ENCODE measurements at places on chromosomes 4 and X.

DNA sequence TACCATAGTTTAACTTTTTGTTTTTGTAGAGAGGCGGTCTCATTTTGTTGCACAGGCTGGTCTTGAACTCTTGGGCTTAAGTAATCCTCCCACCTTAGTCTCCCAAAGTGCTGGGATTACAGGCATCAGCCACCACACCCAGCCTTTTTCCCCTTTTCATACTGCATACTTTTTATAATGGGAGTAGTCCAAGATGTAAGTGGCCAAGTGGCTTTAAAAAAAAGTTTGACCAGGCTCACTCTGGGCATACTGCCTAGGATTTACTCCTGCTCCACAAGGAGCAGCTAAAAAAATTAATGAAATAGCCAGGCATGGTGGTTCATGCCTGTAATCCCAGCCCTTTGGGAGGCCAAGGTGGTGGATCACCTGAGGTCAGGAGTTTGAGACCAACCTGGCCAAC, 6.0 kb downstream of the GRSF1 start:
- DNase-seq = no peak

GRCh38 chrX:132266583-132267355, 47.5 kb upstream of the RAP2C start:
- no peak for DNase-seq

DNA sequence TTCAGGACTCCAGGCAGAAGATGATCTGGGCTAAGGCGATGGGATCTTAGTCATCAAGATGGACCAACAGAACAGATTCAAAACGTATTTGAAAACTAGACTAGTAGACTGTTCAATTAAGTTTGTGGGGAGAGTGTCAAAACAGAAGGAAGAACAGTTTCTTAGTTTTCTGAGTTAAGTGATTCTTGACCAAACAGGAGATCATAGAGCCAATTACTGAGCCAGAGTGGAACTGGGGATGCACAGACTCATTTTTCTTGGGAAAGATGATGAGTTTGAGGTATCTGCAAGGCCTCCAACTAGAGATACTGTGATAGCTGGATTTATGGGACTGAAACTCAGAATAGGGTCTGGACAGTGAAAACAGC, 119.5 kb downstream of the REELD1 start:
- DNase-seq = no peak

DNA sequence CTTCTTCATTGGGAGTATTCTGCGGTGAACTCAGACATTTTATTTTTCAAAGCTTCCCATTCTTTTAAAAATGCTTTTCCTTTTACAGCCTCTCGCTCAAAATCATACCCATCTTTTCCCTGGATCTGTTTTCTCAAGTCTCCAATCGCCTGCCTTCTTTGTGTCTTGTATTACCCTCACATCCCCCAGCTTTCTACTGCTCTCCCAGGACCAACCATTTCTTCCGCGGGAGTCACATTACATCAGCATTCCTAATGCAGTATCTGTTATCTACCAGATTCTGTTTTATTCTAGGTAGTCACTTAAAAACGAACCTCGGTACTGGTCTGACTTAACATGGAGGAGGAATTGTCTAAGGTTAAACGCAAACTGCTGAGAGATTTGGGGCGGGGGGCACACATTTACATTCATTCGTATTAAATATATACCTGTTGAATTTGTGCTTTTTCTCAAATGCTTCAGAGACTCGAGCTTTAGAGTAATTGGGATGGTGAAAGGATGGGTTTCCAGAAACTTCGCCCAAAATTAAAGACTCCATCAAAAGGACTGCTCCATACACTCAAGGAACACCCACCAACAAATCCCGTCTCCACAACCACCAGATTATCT, 493 bp upstream of the UCHL1 start:
- DNase-seq = no peak

DNA sequence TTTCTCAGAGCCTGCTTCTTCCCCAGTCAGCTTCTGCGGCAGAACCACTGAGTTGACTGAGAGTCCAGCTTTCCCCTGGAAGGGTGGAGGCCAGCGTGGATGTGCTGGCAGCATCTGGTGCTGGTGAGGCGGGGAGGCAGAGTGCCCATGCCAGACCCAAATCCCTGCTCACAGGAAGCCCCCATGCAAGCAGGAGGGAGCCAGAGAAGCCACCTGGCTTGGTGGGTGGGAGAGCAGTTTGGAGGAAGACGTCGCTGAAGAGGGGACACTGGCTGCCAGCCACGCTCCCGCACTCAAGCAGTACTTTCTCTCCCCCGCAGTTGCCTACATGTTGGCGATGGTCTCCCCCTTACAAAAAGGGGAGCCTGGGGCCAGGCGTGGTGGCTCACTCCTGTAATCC, 6.0 kb downstream of the PDZD4 start:
- DNase-seq = no peak

- DNase-seq = no peak
These were observed 11.0 kb downstream of the ODAPH start for GRCh38 chr4:75566911-75567310.

GRCh38 chrX:75229774-75230173, 44.1 kb upstream of the UPRT start:
- no peak for DNase-seq

DNA sequence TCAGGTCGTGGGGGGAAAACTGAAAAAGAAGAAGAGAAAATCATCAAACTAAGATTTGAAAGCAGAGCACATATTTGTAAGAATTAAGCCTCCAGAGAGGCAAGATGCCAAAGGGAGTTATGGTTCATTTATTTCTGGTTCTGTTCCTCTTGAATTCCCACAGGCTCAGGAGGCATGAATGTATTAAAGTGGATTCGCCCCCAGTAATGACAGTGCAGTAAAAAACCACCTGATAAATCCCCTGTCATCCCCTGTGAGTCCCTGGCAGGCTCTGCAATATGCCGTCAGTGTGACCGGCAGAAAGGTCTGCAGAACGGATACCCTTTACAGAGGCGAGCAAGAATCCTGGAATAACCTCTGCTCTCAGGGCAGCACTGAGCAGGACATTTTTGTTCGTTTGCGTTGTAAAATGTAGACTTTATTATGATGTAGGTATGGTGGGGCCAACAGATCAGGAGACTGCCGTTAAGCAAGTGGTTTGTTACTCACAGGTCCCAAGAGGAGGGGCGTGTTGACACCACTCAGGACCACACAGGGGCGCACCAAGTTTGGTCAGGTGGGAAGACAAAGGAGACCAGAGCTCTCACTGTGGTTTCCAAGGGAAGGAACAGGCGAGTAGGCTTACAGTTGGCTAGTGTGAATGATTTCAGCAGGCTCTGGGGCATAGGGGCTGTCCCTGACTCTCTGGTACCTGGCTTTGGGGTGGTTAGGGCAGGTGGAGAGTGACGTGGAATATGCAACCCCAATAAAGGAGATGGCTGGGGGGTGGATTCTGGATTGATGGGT, 75.3 kb downstream of the DHRSX start:
- DNase-seq = no peak

DNA sequence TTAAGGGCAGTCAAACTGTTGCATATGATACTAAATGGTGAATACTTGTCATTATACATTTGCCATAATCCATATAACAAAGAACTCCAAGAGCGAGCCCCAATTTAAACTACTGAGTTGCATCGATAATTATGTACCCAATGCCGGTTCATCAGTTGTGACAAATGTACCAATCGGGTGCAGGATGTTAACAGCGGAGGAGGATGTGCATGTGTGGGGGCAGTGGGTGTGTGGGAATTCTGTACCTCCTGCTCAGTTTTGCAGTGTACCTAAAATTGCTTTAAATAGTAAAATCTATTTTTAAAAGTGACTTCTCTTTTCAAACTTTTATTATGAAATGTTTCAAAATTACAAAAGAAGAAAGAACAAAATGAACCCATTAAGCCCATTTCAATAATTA, 20.8 kb upstream of the CDS1 start:
- no peak for DNase-seq

DNA sequence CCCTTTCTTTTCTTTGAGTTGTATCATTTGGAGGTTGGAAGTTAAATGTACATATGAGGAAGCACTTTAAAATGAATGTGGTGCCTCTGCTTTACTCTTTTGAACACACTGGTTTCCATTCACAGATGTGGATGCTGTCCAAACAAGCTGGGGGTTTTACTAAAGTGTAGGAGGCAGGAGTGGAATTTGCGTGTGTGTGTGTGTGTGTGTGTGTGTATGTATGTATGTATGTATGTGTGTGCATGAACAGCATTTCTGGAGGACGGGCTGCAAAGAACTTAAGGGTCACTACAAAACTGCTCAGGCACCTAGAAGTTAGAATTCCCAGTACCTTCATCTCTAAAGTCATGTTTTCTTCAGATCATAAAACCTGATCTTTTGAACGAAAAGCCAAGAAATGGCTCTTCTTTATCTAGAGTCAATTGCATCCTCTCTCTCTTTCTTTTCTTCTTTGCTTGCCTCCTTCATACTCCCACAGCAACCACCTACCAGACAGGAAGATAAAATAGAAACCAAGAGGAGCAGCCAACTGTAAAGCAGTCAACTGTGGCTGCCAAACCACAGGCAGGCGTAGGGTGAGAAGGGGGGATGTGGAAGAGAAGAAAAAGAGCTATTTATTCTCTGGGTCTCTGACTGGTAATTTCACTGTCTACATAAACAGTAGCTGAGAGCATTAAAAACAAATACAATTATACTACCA, 177.0 kb upstream of the RASGEF1B start:
- no peak for DNase-seq

DNA sequence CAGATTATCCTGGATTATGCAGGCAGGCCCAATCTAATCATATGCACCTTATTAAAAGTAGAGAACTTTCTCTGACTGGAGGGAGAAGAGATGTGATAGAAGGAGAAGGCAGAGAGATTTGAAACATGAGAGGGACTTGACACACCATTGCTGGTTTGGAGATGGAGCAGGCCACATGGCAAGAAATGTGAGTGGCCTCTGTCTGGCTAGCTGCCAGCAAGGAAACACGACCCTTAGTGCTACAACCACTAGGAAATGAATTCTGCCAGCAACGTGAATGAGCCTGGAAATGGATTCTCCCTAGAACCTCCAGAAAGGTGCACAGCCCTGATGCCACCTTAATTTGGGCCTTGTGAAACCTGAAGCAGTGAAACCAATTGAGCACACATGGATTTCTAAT, 79.5 kb upstream of the MBNL3 start:
- DNase-seq = no peak

- DNase-seq = no peak
These were observed 5.4 kb downstream of the GABRQ start for GRCh38 chrX:152642931-152643564.

- peak; percentile 10 for DNase-seq
These were observed 31.6 kb upstream of the MAML3 start for GRCh38 chr4:140185412-140186081.

DNA sequence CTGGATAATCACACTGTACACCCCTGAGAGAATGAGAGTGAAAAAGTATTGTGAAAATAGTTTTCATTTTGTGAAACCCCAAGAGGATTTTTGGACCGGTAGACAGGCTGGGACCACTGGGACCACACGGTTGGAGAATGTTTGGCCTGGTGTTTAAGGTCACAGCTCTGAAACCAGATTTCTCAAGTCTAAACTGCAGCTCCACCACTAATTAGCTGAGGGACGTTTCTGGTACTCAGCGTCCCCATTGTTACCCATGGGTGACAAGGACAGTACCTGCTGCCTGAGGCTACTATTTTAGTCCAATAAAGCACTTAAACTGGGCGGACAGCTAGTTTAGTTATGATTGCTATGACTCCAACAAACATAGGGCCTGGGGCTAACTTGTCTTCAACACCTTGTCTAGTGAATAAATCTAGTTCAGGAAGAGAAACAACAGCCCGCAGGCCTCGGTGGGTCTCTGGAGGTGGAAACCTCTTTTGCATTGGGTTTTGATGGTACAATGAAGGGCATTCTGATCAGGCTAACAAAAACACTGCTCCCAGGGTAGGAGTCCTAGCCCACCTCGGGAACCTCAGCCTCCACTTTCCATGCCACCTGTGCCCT, 509 bp upstream of the USP11 start:
- no peak for DNase-seq

DNA sequence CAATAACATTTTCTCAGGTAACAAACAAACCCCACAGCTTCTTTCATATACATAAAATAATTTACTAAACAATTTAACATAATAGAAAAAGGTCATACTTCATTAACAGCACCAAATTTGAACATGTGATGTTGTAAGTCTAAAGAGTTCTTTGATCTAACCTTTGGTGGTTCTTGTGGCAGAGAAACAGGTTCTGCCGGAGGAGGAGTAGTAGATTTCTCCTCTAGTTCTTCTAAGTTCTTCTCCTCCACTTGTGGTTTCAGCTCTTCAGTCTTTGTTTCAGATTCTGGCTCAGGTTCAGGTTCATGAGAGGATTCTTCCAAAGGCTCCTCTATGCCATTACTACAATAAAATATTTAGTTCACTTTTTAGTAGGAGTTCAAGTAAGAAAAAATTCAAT, 18.3 kb downstream of the G3BP2 start:
- no peak for DNase-seq

GRCh38 chr4:8666581-8666980, 74.0 kb downstream of the CPZ start:
- DNase-seq = no peak

DNA sequence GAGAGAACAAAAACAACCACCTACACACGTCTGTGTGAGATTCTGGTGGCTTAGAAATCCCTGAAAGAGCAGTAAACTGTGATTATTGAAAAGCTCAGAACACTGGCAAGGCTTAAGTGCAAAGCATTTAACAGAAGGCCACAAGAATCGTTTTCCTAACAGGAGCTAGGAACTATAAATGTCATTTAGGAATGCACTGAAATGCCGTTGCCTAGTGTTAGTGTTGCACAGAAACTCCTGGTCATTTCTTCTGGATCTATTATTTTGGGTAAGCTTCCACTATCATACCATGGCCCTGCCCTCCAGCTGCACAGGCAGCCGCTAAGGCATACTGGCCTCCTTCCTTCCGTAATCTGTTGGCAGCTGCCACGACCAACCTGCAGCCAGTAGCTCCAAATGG, 923.2 kb downstream of the NLGN4X start:
- DNase-seq = no peak

DNA sequence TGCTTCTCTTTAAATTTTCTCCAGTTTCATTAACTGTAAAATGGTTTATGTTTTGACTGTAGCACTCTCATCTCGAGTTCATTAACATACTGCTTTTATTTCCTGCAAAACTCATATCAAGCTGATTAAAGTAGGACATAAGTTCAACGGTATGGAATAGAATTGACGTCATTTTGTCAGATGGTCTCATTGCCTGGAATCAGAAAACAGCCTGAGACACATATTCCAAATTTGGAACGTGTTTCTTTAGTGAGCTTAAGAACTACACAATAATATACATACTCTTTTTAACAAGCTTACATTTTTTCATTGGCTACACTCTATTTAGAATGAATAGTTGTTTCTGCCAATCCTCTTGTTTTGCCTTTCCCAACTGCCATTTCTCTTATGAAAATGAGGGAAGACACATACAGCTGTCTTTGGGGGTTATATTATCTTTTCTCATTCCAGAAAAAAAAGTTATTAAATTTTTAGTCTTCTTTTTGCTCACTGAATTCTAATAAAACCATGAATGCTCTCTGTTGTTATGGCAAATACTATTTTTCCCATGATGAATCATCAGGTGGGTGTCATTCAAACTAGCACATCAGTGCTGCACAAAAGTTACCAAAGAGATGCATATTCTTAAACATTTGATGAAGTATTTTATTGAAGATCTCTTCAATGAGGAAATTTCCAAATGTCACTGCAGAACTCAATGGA, 162.8 kb downstream of the GABRB1 start:
- DNase-seq = no peak
